Karpas-422 (cell line): ENCODE measurements at places on chromosomes 11 and 22.

DNA sequence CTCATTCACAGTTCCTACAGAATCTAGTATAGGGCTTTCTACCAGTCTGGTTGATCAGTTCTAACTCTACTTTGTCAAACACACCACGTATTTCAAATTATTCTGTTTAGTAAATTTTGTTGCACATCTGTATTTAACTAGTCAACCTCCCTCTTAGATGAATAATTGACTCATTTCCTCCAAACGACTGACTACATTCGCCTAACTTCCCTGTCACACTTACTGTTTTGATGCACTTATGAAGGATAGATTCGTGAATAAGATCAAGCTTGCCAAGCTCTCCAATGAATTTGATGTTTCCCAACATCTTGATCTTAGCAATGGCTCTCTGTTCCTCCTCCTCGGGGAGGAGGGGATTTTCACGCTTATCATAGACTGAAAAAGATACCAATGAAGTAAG is 5.0 kb downstream of the EIF4G2 start:
- DNase-seq: no peak

- no peak for DNase-seq
Observed at GRCh38 chr22:37162221-37163095, 12.7 kb upstream of the IL2RB start.

DNA sequence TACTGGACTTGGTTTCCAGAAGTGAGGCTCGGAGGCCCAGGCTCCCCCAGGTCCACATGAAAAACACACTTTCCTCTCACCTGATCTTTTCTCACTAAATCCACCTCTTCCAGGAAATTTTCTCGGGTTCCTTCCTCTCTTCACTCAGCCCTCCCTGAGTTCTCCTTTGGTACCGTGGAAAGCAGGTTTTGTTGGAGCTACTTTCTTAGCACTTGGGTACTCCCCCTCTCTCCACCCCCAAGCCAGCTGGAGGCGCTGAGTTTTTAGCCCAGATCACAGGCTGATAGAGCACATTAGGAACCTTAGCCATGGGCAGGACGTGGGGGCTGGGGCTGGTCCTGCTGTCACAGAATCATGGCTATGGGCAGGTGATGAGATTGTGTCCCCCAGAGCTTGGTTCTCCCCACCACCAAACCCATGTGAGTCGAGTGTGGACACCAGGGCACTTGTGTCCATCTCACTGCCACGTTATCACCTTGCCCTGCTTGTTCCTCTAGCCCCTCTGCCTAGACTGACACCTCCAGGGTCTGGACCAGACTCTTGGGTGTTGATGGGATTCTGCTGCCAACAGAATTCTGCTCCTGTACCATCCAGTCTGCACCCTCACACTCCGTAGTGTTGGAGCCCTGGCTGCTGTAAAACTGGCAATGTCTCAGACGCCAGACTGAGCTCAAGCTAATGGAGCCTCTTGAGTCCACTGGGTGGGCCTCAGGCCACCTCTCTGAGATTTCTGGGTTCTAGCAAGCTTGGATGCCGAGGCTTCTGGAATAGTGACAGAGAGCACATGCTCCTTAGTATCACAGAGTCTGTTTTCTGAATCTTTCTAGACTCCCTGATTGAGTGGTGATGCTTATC is 74.9 kb upstream of the NARS2 start:
- no peak for DNase-seq

DNA sequence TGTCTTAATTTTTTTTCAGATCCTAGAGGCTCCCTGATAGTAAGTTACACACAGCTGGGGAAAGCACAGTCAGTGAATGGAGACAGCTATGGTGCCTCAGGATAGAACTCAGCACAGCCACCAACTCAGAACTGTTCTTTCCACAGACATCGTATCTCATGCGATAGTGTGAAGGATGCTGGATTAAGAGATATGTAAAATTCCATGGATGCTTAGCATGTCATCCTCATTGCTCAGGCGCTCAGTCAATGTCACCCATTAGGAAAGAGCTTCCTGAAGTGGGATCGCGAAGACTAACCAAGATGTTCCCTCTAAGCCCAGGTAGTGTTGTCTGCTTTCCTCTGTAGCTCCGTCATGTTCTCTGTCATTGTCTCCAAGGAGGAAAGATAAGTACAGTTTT is 1000.4 kb downstream of the OPCML start:
- DNase-seq: no peak

- DNase-seq: no peak
Observed at GRCh38 chr22:22902247-22903001, 14.8 kb downstream of the IGLL5 start.

- DNase-seq: no peak
Observed at GRCh38 chr11:9633679-9634078, 30.2 kb upstream of the SWAP70 start.

GRCh38 chr22:46546466-46547178 is 9.2 kb upstream of the CELSR1 start:
- DNase-seq: no peak

- no peak for DNase-seq
Observed at GRCh38 chr11:69317401-69318092, 23.6 kb downstream of the MYEOV start.

- no peak for DNase-seq
Observed at GRCh38 chr11:120180551-120181232, 30.1 kb upstream of the OAF start.

DNA sequence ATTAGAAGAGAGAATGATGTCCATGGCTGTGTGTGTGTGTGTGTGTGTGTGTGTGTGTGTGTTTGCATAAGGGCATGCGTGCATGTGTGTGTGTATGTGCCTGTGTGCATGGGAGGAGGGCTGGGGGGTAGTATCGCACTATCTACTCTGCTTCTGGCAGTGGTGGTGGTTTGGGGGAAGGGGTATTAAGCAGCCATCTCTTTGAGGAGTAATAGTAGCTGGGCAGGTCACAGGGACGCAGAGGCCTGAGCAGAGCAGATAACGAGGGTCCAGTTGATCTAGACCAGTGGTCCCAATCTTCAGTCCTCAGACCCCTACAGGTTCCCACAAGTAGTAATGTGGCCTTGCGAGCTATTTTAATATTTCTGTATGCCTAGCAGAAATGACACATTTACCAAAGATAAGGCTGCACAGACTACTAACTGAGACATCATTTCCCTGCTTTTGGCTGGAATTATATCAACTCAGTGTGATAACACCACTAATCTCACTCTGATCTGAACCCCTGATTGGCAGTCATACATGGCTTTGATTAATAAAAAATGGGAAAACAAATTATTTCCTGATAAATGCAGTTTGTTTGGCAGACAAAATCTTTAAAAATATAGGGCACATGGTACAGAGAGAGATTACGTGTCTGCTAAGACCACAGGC is 354.3 kb downstream of the BUD13 start:
- DNase-seq: no peak

DNA sequence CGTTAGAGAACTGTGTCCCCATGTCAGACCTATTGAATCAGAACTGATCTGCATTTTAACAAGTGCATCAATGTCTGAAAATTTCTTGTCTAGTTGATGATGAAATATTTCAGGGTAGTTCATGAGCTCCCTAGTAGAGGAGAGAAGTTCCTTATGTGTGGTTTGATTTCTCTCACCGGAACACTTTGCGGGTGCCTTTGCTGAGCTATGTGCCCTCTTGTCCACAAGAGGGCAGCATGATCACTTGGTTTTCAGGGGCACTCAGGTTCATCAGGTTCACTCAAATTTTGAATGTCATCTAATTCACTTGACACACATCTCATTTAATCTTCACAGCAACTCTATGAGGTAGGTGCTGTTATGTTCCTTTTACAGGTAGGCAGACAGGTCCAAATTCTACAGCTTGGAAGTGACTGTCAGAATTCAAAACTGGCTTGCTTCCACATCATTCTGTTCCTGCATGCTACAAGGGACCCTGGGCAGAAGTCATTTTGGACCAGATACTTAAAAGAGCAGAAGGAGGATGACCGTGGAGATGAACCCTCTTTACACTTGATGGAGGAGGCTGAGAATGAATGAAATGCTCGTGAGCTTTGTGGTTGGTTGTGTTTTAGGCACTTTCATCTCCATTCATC is 55.6 kb downstream of the P4HA3 start:
- DNase-seq: peak; percentile 85

DNA sequence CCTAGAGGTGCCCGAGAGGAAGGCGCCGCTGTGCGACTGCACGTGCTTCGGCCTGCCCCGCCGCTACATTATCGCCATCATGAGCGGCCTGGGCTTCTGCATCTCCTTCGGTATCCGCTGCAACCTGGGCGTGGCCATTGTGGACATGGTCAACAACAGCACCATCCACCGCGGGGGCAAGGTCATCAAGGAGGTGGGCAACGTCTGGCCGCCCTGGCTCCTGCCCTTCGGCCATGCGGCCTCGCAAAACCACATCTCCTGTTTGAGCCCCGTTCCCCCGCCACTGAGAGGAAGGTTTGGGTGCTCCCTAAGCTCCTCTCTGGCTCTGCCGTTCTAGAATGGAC is 3.4 kb downstream of the SLC17A6 start:
- DNase-seq: no peak

DNA sequence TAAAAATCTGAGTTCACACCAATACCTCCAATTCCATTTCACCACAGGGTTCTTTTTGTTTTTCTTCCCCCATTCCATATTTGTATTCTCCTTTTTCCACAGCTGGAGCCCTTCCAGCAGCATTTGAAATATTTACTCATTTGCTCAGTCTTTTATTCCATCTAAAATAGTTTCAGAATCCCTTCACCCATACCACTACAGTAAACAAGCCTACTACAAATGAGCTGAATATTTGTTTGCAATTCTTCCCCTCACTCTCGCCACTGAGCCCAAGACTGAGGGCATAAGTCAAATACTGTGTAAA is 46.4 kb downstream of the ZNF143 start:
- DNase-seq: no peak

DNA sequence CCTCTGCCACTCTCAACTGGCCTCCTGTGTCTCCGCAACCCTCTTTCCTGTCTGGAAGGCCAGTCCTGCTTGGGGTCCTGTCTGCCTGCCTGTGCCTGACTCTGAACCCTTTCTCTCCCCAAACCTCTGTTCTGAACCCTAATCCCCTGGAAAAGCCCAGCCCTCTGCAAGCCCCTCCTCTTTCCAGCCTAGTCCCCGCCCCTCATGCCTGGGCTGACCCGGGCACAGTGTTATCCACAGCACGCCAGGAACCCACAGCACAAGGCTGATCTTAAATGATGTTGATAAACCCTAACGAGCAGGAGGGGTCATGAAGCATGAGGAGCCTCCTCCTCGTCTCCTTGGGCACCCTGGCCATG is at the start of gene IFITM10:
TSS of gene IFITM10 (minus strand) at position 115 of the 359 bp plus-strand sequence. CDS start 153 bp downstream, outside the sequence.
- no peak for DNase-seq

GRCh38 chr22:50190182-50190940 is 4.6 kb downstream of the TRABD start:
- peak; percentile 94 for DNase-seq

GRCh38 chr11:69397732-69398131 is 83.7 kb upstream of the LINC01488 start:
- DNase-seq: no peak

GRCh38 chr11:123392844-123393243 is 37.2 kb upstream of the GRAMD1B start:
- DNase-seq: no peak

DNA sequence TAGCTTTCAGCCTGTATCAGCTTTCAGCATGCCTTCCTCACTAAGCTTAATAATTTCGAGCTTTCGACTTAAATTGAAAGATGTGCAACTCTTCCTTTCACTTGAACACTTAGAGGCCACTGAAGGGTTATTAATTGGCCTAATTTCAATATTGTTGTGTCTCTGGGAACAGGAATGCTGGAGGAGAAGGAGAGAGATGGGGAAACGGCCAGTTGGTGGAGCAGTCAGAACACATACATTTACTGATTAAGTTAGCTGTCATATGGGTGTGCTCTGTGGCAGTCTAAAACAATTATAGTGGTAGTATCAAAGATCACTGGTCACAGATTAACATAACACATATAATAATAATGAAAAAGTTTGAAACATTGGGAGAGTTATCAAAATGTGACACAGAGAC is 106.2 kb downstream of the LRRC32 start:
- DNase-seq: no peak

- no peak for DNase-seq
Observed at GRCh38 chr11:27427183-27427980, 45.2 kb downstream of the LGR4 start.

DNA sequence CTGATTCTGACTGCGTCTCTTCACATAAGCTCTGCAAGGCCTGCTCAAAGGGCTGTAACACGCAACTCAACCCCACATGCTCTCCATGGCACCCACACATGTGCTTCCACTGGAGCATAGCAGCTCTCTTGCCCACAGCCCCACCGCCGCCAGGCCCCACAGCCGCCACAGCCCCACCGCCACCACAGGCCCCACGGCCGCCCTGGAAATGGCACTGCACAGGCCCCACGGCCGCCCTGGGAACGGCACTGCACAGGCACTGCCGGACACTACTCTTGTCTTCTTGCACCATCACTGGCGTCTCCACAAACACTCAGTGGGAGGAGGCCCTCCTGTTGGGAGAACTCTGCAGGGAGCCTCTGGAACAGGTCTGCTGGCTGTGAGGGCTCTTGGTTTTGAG is 8.6 kb downstream of the MOB2 start:
- DNase-seq: no peak

DNA sequence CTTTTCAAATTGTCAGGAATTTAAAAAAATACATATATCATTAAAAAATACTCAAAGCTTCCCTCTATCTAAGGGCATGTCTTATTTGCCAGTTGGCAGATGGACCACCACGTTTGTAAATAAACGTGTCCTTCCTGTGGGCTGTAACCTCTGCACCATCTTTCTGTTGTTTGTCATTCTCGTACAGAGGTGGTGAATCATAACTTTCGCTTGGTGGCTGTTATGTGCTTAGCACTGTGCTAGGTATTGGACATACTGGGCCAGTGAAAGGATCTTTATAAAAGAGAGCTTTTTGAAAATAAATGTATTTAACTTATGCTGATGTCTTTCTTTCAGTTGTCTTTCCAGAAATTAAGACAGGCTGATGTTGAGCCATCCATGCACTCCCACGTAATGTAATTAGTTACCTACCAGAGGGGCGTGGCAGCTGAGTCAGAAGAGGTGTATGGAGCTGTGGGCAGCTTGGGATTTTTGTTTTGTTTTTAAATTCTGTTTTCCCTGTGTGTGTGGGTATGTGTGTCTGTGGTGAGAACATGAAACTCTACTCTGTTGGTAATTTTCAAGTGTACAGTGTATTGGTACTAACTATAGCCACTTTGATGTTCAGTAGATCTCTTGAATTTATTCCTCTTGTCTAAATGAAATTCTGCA is 62.7 kb downstream of the TECTA start:
- DNase-seq: no peak

GRCh38 chr11:5363679-5364078 is 12.4 kb downstream of the OR51B6 start:
- peak; percentile 14 for DNase-seq

GRCh38 chr22:17781319-17782031 is 7.2 kb upstream of the BID start:
- peak; percentile 51 for DNase-seq

DNA sequence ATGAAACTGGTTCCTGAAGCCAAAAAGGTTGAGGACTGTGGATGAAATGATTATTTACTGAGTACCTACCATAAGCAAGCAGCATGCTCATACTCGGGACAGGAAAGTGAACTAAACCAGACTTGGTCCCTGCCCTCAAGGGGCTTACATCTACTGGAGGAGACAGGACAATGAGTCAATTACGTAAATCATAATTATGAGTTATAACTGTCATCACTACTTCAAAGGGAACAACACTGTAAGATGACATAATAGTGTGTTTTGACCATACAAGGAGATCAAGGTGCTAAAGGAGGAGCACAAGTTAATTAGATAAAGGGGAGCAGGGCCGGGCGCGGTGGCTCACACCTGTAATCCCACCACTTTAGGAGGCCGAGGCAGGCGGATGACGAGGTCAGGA is 2.5 kb downstream of the FAM227A start:
- no peak for DNase-seq

GRCh38 chr11:44699497-44700408 is 27.0 kb upstream of the TSPAN18 start:
- no peak for DNase-seq

GRCh38 chr11:31958076-31958735 is 132.7 kb upstream of the RCN1 start:
- DNase-seq: peak; percentile 86
